ENCODE measurements at places on chromosomes 3 and 15. TPM values are rescaled to one million over a fixed set of nuclear protein-coding genes. Genes with fewer than 3 reads are reported as not detected.

RHOV gene
- total RNA-seq, result 4.1 TPM

NUP210 gene
- total RNA-seq, result 32.3 TPM

CLDN1 gene
- 33.5 TPM for total RNA-seq

ARGFX gene
- total RNA-seq, result not detected

ACY1 gene
- 27.0 TPM for total RNA-seq

POLQ gene
- total RNA-seq, result 6.6 TPM

GOLGA6L7 gene
- total RNA-seq, result not detected

CCR3 gene
- total RNA-seq, result not detected

GOLGA8T gene
- 1.6 TPM for total RNA-seq

CMSS1 gene
- 55.5 TPM for total RNA-seq

TLR9 gene
- total RNA-seq, result not detected

GATA2 gene
- 4.1 TPM for total RNA-seq

TMOD3 gene
- 39.3 TPM for total RNA-seq
